CD14-positive monocyte (primary cell): ENCODE measurements at places on chromosomes 2 and 18.
A peak's percentile ranks its signal among the peaks of the same experiment; 100 is the strongest.

DNA sequence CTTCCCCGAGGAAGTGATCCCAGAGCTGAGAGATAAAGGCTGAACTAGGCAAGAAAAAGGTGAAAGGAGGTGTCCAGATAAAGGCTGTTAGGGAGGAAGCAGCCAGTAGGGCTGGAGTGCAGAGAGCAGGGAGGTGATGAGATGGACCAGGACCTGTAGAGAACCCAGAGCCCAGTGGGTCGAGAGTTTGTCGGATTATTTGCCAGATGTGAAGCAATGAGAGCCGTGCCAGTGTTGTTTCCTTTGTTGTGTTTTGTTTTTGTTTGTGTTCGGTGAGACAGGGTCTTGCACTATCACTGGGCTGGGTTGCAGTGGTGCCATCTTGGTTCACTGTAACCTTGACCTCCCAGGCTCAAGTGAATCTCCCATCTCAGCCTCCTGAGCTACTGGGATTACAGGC lies 111.3 kb downstream of the ACTR3 start:
- no peaks in the 10 kb centered on the region for H3K27me3 ChIP-seq
- DNase-seq = no peak
- no peak overlapping the region for H3K27ac ChIP-seq
- H3K4me1 ChIP-seq = no peaks in the 10 kb centered on the region

DNA sequence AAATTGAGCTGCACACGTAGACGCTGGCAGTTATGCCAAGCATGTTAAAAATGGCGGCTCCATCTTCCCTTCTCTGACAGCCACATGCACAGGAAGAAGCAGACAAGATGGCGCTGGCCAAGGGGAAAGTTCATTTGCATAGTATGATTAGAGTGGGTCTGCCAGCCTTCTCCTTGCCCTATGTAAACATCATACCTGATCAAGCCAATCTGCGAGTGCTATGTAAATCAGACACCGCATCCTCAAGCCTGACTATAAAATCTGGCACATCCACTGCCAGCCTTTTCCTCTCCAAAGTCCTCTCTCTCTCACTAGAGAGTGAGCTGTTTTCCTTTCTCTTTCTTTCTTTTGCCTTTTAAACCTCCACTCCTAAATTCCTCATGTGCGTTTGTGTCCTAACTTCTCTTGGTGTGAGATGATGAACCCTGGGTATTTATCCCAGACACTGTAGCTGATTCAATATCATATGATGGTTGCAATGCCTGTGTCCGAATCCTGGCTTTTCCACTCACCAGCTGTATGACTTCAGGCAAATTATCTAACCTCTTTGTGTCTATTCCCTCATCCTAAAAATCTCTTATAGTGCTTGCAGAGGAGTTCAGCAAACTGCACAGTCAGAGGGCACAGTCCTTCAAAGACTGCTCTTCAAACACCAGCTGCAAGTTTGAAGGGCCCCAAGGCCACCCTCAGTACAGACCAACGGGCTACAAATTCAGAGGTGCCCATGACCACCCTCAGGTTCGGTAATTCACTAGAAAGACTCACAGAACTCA lies 39.3 kb upstream of the ITSN2 start:
- H3K36me3 ChIP-seq = no peaks in the 10 kb centered on the region
- no peak for DNase-seq
- H3K27ac ChIP-seq = no peak overlapping the region
- H3K4me3 ChIP-seq = no peak overlapping the region
- peaks cover 7% of the 10 kb centered on the region for H3K27me3 ChIP-seq

GRCh38 chr2:85887566-85888019 lies 1.2 kb downstream of the ST3GAL5 start:
- peak overlapping the region; percentile 84 for H3K4me3 ChIP-seq
- H3K4me1 ChIP-seq = peaks cover 53% of the 10 kb centered on the region
- H3K27me3 ChIP-seq = no peaks in the 10 kb centered on the region
- peak overlapping the region; percentile 50 for H3K27ac ChIP-seq
- peak; percentile 52 for DNase-seq
- peaks cover 8% of the 10 kb centered on the region for H3K36me3 ChIP-seq

DNA sequence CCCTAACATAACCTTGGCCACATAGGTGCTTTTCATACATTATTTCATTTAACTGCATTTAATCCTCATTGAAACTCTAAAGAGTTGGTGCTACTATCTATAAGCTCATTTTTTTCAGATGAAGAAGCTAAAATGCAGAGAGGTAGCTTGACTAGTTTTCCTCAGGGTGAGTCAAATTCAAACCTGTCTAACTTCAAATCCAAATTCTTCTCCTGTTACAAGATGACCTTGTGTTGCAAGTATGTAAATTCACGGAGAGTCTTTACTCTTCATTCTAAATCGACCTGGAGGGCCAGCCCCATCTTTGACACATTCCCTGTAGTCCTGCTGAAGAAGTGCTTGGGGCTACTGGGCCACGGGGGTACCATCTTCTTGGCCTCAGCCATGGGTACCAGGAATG lies 8.2 kb upstream of the SETBP1 start:
- peaks cover 8% of the 10 kb centered on the region for H3K27me3 ChIP-seq
- no peaks in the 10 kb centered on the region for H3K4me1 ChIP-seq
- H3K4me3 ChIP-seq = no peak overlapping the region

- H3K27me3 ChIP-seq = no peaks in the 10 kb centered on the region
- no peaks in the 10 kb centered on the region for H3K36me3 ChIP-seq
- H3K4me1 ChIP-seq = no peaks in the 10 kb centered on the region
- DNase-seq = no peak
- H3K27ac ChIP-seq = no peak overlapping the region
Measured at GRCh38 chr2:6652251-6652650, 213.5 kb downstream of the CMPK2 start.

DNA sequence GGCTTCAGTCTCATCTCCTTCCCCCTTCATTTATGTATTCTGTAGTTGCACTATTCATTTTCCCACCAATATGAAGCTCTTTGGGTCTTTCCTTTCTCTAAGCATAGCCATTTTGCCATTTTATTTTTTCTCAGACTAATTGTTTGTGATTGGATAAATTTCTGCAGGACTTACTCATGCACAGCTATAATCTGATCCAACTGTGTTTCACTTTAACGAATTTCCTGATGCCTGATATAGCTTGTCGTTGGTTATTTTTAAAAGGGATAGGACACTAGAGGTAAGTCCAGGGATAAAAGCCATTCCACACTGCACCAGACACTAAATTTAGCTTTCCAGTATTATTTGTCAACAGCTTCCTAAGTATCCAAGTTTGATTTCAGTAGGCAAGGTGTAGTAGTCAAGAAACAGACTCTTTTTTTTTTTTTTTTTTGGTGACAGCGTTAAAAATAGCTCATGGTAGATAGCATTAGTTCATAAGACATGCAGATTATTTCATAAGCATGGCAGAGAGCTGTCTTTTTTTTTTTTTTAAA lies 17.4 kb downstream of the ASB18 start:
- H3K27me3 ChIP-seq = no peaks in the 10 kb centered on the region
- DNase-seq = no peak
- no peaks in the 10 kb centered on the region for H3K36me3 ChIP-seq
- no peak overlapping the region for H3K27ac ChIP-seq

- H3K27me3 ChIP-seq = no peaks in the 10 kb centered on the region
- H3K4me1 ChIP-seq = no peaks in the 10 kb centered on the region
- H3K27ac ChIP-seq = no peak within 1 kb of the TSS
- H3K4me3 ChIP-seq = no peak within 1 kb of the TSS
Measured at GRCh38 chr2:68974251-68974650, at the start of gene GKN1. TSS of gene GKN1 (plus strand) at chr2:68974636. CDS start at chr2:68974678, 42 bp downstream.

DNA sequence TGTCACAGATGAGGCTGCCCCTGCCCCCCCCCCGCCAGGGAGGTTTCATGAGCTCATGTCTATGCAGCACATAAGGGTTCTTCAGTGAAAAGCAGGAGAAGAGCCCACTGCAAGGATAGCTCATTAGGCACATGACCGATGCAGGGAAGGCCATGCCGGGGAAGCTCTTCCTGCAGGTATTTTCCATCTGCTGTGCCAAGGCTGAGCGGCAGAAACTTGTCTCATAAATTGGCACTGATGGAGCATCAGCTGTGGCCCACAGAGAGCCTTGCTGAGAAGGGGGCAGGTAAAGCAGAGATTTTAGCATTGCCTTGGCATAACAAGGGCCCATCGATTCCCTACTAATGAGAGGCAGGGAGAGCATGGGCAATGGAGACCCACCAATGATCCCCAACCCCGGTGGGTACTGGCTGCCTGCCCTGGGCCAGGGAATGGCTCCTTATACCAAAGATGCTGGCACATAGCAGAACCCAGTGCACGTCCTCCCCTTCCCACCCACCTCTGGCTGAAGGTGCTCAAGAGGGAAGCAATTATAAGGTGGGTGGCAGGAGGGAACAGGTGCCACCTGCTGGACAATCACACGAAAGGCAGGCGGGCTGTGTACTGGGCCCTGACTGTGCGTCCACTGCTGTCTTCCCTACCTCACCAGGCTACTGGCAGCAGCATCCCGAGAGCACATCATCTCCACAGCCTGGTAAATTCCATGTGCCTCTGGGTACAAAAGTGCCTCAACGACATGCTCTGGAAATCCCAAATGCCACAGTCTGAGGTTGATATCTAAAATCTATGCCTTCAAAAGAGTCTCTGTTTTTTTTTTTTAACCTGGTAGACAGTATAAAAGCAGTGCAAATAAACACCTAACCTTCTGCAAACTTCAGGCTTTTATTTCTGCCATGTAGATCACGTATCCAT lies 41.4 kb downstream of the STEAP3 start:
- no peaks in the 10 kb centered on the region for H3K27me3 ChIP-seq
- no peaks in the 10 kb centered on the region for H3K36me3 ChIP-seq
- no peak overlapping the region for H3K4me3 ChIP-seq

- no peak overlapping the region for H3K27ac ChIP-seq
- no peak for DNase-seq
- H3K4me3 ChIP-seq = no peak overlapping the region
- H3K27me3 ChIP-seq = no peaks in the 10 kb centered on the region
- no peaks in the 10 kb centered on the region for H3K4me1 ChIP-seq
Measured at GRCh38 chr2:189142893-189143759, 36.4 kb downstream of the COL5A2 start.

- no peak overlapping the region for H3K4me3 ChIP-seq
- H3K27me3 ChIP-seq = no peaks in the 10 kb centered on the region
- H3K27ac ChIP-seq = no peak overlapping the region
Measured at GRCh38 chr2:201006704-201007103, 43.2 kb upstream of the ORC2 start.
